SJSA1 (cell line): ENCODE measurements at places on chromosomes 7 and 10. TPM values are rescaled to one million over a fixed set of nuclear protein-coding genes. Genes with fewer than 3 reads are reported as not detected.

GRCh38 chr7:99221866-99222265 lies 14.0 kb upstream of the KPNA7 start:
- H3K4me1 ChIP-seq = peaks cover 20% of the 10 kb centered on the region; the same call in 1 of the 2 replicates
- no peak for DNase-seq
- peaks cover 3% of the 10 kb centered on the region; the same call in 1 of the 2 replicates for H3K27me3 ChIP-seq
- H3K4me3 ChIP-seq = no peak overlapping the region
- H3K27ac ChIP-seq = no peak overlapping the region

FAM3C gene
- 72.1 and 83.4 TPM in 2 replicates for total RNA-seq

C7orf33 gene
- total RNA-seq = not detected in 2 replicates

CALML5 gene
- total RNA-seq = not detected in 2 replicates

- no peaks in the 10 kb centered on the region for H3K36me3 ChIP-seq
- peaks cover 3% of the 10 kb centered on the region; the same call in 1 of the 2 replicates for H3K4me1 ChIP-seq
- H3K4me3 ChIP-seq = no peak overlapping the region
- peaks cover 14% of the 10 kb centered on the region; the same call in 1 of the 2 replicates for H3K27me3 ChIP-seq
- DNase-seq = peak; percentile 5
Measured at GRCh38 chr10:6045314-6045848, 16.8 kb downstream of the IL2RA start.

GRCh38 chr7:143013473-143013872 lies 13.5 kb downstream of the OR9A2 start:
- peaks cover 2% of the 10 kb centered on the region; the same call in 1 of the 2 replicates for H3K36me3 ChIP-seq
- H3K27me3 ChIP-seq = no peaks in the 10 kb centered on the region
- peak overlapping the region; percentile 90 for H3K27ac ChIP-seq
- DNase-seq = no peak
- H3K4me1 ChIP-seq = peaks cover 64% of the 10 kb centered on the region

GRM3 gene
- not detected in 2 replicates for total RNA-seq

GRCh38 chr10:63491588-63492316 lies 26.0 kb upstream of the JMJD1C start:
- H3K27me3 ChIP-seq = no peaks in the 10 kb centered on the region
- H3K4me1 ChIP-seq = 0 out of 2 replicates have a peak, but pooled peaks cover 9% of the 10 kb centered on the region
- DNase-seq = no peak
- no peak overlapping the region; the same call in 1 of the 2 replicates for H3K27ac ChIP-seq

- H3K36me3 ChIP-seq = no peaks in the 10 kb centered on the region
- DNase-seq = no peak
- no peak overlapping the region for H3K27ac ChIP-seq
Measured at GRCh38 chr7:40301486-40302068, 166.8 kb downstream of the SUGCT start.

DNA sequence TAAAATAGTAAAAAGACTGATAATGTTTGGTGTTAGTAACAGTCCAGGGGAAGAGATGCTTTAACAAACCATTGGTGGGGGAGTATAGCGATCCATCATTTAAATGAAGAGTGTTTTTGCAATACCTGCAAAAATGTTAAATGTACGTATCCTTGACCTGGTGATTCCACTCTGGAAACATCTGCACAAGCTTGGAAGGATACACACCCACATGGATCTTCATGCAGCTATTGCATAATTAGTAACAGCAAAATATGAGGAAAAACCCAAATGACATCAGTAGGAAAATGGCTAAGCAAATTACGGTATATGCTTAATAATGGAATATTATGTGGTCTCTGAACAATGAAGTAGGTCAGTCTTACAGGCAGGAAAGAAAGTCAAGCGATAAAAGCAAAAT lies 20.5 kb downstream of the WNT2 start:
- no peaks in the 10 kb centered on the region for H3K36me3 ChIP-seq
- no peak for DNase-seq
- H3K27me3 ChIP-seq = no peaks in the 10 kb centered on the region
- no peak overlapping the region for H3K4me3 ChIP-seq

- H3K36me3 ChIP-seq = no peaks in the 10 kb centered on the region
- peak overlapping the region; percentile 20; the same call in 1 of the 2 replicates for H3K4me3 ChIP-seq
- no peak overlapping the region for H3K27ac ChIP-seq
Measured at GRCh38 chr10:1465418-1465911, 271.9 kb downstream of the ADARB2 start.

RAMP3 gene
- total RNA-seq = not detected in 2 replicates

CCDC146 gene
- 1.9 TPM in 1 of 2 replicates, not detected in the other for total RNA-seq

DNA sequence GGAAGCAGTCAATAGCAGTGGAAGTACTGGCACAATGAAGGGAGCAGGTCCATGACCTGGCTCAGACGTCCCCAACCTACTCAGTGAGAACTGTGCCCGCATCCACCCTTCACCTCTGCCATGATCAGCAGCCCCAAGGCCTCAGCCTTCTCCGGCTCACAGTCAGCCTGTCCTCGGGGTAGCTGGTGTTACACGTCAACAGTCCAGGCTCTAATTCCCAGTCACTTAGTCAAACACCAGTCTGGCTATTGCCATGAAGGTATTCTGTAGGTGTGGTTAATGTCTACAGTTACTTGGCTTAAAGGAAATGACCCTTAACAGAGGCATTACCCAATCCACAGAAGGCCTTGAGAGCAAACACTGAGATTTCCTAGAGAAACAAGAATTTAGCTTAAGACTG lies 49.1 kb downstream of the GRB10 start:
- no peak overlapping the region for H3K4me3 ChIP-seq
- no peaks in the 10 kb centered on the region for H3K4me1 ChIP-seq
- no peaks in the 10 kb centered on the region for H3K36me3 ChIP-seq
- no peak for DNase-seq
- H3K27me3 ChIP-seq = no peaks in the 10 kb centered on the region
- no peak overlapping the region for H3K27ac ChIP-seq

DNA sequence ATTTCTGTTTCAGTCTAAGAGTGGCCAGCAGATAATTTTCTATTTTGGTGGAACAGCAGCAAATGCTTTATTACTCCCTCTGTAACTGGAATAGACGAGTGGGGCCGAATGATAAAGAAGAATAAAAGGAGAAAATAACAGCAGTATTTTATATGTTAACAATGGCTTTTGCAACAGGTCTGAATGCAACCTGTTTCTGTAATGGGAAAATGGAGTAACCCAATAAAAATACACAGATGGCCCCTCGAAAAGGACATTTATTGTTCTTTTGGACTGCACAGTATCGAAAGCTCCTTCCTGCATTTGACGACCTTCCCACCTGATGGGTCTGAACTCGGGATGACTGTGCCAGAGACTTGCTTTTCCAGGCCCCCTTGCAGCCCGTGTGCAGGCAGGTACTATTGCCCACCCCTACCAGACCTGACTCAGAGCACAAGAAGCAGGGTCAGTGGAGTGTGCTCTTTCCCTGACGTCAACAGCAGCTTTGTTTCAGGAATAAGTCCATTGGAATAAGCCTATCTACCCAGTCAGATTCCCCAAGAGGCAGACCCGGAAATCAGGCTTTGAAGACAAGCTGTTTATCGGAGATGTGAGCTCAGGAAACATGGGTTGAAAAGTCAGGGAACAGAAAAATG lies 306.5 kb upstream of the NEBL start:
- H3K27me3 ChIP-seq = no peaks in the 10 kb centered on the region
- no peaks in the 10 kb centered on the region for H3K4me1 ChIP-seq
- DNase-seq = no peak
- no peaks in the 10 kb centered on the region for H3K36me3 ChIP-seq

- no peak overlapping the region for H3K27ac ChIP-seq
- H3K4me1 ChIP-seq = no peaks in the 10 kb centered on the region
- H3K36me3 ChIP-seq = no peaks in the 10 kb centered on the region
- no peaks in the 10 kb centered on the region for H3K27me3 ChIP-seq
- no peak overlapping the region for H3K4me3 ChIP-seq
Measured at GRCh38 chr10:63866747-63867140, 345.5 kb downstream of the REEP3 start.

DNA sequence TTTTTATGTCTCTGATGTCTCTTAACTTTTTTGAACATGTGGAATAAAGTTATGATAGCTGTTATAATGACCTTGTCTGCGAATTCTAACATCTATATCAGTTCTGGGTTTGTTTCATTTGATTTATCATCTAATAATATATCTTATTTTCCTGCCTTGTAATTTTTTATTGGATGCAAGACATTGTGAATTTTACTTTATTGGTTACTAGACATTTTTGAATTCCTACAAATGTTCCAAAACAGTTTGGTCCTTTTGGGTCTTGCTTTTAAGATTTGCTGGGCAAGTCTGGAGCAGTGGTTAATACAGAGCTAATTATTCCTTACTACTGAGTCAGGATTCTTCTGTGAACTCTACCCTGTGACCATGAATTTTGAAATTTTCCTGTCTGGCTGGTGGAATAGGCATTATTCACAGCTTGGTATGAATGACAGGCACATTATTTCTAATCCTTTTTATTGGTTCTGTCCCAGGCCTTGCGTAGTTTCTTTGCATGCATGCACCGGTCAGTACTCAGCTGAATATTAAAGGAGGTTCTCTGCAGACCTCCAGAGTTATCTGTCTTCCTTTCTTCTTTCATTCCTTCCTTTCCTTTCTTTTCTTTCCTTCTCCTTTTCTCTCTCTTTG lies 9.0 kb downstream of the CUTC start:
- peaks cover 26% of the 10 kb centered on the region for H3K4me1 ChIP-seq
- no peaks in the 10 kb centered on the region for H3K27me3 ChIP-seq
- H3K36me3 ChIP-seq = peaks cover 83% of the 10 kb centered on the region
- H3K27ac ChIP-seq = no peak overlapping the region

GRCh38 chr10:11612021-11613001 lies 861 bp upstream of the USP6NL start:
- H3K4me3 ChIP-seq = peak overlapping the region; percentile 99
- H3K27ac ChIP-seq = peak overlapping the region; percentile 65; the same call in 1 of the 2 replicates
- peaks cover 7% of the 10 kb centered on the region for H3K4me1 ChIP-seq

DNA sequence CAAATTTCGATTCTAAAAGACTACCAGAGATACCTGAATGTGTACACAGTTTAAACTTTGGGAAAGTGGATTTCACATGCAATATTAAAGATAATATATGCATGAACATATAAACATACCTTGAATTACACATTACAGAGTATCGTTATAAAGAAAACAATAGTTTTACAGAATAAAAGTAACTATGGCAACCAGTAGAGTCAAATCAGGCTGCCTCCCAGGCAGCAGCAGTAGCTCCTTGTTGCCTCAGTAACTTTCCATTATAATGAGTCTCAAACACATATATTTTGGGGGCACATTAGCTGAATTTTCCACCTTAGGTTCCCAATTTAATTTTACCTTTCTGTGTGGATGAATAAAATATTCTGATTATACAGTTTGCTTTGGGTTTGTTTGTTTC lies 164.4 kb upstream of the FEZF1 start:
- no peak overlapping the region for H3K4me3 ChIP-seq
- no peaks in the 10 kb centered on the region for H3K36me3 ChIP-seq
- no peak for DNase-seq
